ENCODE measurements at places on chromosomes 12 and 14.

- no peak for DNase-seq
These were observed 14.8 kb upstream of the PAX9 start for GRCh38 chr14:36646664-36647416.

GRCh38 chr14:56333359-56334292 is 215.4 kb downstream of the PELI2 start:
- DNase-seq, result no peak

GRCh38 chr14:29475641-29476040 is 452.0 kb downstream of the PRKD1 start:
- no peak for DNase-seq

GRCh38 chr12:110906985-110907384 is 13.4 kb downstream of the MYL2 start:
- DNase-seq, result no peak

- no peak for DNase-seq
These were observed 195.1 kb upstream of the RTL1 start for GRCh38 chr14:101098641-101099040.

GRCh38 chr14:101480747-101481530 is 80.4 kb upstream of the DIO3 start:
- no peak for DNase-seq

GRCh38 chr14:69439521-69440270 is 41.2 kb downstream of the SLC39A9 start:
- DNase-seq, result no peak
